ENCODE measurements at places on chromosomes 7 and 10.

- no peak for DNase-seq
Measured at GRCh38 chr7:55132550-55132889, 113.7 kb downstream of the EGFR start.

DNA sequence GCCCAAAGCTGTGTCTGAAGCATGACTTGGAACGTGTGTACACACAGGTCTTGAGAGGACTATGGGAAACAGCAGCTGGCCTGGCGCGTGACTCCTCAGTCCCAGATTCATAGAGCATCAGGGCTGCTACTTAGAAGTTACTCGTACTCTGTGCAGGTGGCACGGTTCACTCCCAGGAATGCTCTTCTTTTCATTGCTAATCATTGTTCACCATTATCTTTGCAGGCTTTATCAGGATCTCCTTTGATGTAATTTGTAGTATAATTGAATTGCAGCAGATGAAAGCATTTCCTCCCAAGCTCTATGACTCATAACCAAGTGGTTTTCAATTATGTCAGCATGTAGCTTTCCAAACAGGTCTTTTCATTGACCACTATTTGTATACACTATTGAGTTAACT lies 938.9 kb downstream of the NRG3 start:
- no peak for DNase-seq

DNA sequence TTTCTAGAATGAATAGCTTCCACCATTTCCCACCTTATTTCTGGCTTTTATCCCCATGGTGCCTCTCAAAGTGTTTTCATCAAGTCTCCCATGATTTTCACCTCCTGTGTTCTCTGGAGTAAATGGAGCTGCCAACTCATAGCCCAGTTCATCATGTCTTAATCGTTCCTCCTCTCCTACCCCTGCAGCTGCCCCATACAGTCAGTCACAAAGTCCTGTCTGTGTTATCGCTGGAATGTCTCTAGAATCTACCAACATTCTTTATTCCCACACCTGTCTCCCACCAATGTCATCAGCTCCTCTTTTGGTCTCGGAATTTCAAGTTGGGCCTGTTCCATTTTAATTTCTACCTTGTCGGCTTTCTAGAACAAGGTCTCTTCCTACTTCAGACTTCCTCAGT lies 178.9 kb downstream of the MLLT10 start:
- no peak for DNase-seq

- DNase-seq = no peak
Measured at GRCh38 chr7:29953726-29954347, 35.8 kb downstream of the SCRN1 start.

DNA sequence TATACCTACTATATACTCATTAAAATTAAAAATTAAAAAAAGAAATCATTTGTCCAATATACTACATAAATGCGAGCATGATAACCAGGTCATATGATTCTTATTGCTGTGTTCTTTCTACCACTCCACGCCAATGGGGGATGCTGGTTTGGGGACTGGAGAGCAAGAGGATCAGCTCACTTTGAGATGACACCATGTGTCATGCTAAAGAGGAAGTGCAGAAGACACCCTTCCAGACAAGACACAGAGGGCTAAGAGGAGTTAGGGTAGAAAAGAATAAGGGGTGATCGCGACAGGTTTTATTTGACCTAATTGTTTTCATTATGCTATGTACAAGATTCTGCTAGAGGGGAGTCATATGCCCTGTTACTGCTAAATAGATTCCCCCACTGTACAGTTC lies 33.8 kb upstream of the MGAM2 start:
- DNase-seq = no peak

DNA sequence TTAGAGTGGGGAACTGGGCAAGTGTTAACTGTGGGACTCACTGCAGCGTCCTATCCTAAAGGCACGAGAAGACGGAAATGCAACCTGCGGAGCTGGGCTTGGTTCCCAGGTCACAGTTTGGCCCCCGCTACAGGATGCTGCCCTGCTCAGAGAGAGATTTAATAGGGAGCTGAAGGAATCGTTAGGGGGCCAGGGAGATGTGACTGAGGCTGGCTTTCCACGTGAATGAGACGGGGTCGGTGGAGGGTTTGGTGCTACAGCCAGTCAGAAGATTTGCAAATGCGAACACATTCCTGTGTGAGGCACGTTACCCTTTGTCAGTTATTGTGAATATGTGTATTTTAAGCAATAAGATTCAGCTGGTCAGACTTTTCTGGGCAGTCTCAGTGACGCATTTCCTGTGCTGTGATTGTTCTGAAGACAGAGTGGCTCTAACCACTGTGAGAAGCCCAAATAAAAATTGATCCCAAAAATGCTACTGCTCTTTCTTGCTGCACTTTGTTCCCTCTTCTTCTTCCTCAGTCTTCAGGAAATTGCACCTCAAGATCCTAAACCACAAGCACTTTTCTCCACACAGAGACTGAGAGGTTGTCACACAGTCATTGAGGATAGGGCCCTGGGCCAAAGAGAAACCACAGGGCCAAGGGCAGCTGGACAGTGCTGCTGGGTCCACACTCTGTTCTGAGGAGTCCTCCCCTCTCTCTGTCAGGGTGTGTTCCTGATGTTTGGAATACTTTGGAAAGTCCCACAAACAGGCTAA lies 21.2 kb downstream of the CYP17A1 start:
- DNase-seq = no peak

DNA sequence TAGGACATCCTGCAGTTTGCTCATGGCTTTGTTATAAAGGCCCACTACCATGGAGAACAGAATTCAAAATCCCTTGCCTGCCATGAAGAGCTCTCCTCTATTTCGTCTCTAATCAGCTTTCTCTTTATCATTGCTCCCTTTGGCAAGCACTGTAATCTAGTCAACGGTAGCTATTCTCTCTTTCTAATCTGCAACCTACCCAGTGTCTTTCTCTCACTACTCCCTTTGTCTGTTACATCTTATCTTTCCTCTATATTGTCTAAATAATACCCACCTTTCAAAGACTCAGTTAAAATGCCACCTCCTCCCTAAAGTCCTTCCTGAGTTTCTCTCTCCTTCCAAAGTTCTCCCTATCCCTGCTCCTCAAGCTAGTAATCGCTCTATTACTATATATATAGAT lies 108.1 kb downstream of the FZD1 start:
- no peak for DNase-seq

DNA sequence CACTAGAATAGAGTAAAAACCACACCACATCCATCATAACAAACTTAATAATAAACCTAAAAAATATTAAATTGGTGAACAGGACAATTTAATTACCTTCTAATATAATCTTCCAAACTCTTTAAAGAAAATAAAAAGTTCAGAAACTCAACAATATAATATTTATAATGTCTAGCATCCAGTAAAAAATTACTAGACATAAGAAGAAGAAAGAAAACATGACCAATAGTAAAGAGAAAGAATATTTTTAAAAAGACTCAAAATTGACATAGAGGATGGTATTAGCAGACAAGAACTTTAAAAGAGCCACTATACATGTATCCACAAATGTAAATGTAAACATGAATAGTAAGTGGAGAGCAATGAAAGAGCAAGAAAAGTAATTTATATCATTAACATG lies 388.4 kb downstream of the TFEC start:
- no peak for DNase-seq

GRCh38 chr7:98681511-98681910 lies 64.4 kb downstream of the NPTX2 start:
- DNase-seq = no peak

Measured in activated T-cell treated with anti-CD3 and anti-CD28 coated beads, Interleukin-2, amount 50 U/mL, for 48 hours (primary cell).